DMS153 (cell line): ENCODE measurements at places on chromosomes 16 and 17.

DNA sequence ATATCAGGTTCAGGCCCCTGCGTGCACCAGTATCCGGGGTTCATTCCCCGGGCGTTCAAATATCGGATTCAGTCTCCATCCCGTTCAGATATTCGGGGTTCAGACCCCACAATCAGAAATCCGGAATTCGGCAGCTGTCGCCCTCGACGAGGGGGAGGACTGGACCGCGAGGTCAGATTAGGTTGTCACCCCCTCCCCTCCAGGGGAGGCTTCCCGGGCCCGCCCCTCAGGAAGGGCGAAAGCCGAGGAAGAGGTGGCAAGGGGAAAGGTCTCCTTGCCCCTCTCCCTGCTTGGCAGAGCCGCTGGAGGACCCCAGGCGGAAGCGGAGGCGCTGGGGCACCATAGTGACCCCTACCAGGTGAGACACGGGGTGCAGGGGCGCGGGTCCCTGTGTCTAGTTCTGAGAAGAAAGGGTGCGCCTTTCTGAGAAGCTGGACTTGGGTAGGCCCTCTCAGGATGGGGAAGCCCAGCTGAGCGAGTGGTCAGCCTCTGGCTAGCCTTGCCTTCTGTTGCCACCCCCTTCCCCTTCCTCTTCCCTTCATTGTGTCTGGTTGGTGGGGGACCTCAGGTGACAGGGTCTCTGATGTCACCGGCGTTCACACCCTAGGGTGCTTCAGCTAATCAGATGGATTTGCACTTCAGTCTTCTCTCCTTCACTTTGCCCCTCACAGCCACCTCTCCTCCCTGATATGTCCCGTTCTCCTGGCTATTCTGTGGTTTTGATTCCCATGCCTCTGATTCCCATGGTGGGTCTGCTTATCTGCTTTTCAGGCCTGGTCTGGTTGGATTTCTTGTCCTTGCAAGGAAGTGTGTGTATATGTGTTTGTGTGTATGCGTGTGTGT lies 844 bp downstream of the TAOK2 start:
- no peak for DNase-seq

DNA sequence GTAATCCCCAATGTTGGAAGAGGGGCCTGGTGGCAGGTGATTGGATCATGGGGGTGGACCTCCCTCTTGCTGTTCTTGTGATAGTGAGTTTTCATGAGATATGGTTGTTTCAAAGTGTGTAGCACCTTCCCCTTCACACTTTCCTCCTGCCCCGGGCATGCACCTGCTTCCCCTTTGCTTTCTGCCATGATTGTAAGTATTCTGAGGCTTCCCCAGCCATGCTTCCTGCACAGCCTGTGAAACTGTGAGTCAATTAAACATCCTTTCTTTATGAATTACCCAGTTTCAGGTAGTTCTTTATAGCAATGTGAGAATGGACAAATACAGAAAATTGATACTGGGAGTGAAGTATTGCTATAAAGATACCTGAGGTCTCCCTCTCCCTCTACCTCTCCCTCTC lies 29.4 kb downstream of the RNF112 start:
- no peak for DNase-seq

GRCh38 chr16:11614587-11615175 lies 28.0 kb upstream of the LITAF start:
- DNase-seq, result no peak

DNA sequence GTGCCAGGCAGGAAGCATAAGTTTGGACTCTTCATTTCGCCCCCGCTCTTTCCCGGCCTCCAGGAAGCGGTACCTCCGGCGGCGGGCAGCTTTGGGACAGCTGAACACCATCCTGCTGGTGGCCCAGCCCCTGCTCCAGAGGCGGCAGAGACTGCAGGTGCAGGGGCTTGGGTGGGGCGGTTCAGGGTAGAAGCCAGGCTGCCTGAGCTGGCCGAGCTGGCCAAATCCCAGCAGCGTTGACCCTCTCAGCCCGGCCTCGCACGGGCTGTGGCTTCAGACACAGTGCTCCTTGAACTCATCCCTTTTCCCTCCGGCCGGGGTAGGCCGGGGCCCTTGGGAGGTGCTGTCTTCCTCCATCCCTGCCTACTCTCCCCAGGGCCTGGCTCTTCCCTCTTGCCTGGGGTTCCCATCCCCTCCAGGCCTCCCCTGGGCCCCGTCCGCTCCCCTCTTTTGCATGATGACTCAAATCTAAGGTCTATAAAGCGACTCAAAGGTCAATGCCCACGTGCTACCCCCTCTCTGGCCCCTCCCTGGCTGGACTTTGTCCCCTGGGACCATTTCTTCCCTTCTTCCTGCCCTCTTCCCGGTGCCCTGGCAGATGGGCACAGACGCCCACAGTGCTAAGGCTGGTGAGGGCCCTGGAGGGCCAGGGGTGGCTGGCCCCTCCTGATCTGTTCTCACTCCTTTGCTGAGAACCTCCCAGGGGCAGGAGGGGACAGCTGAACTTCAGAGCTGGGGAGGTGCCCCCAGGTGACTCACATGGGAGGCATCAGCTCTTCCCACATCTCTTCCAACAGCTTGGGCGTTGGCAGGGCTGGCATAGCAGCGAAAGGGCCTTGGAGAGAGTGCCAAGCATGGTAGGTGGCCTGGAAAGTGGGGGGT lies 22.7 kb downstream of the MYO15B start:
- DNase-seq, result no peak

- peak; percentile 43 for DNase-seq
Observed at GRCh38 chr17:17684906-17685774, 3.9 kb downstream of the RAI1 start.

DNA sequence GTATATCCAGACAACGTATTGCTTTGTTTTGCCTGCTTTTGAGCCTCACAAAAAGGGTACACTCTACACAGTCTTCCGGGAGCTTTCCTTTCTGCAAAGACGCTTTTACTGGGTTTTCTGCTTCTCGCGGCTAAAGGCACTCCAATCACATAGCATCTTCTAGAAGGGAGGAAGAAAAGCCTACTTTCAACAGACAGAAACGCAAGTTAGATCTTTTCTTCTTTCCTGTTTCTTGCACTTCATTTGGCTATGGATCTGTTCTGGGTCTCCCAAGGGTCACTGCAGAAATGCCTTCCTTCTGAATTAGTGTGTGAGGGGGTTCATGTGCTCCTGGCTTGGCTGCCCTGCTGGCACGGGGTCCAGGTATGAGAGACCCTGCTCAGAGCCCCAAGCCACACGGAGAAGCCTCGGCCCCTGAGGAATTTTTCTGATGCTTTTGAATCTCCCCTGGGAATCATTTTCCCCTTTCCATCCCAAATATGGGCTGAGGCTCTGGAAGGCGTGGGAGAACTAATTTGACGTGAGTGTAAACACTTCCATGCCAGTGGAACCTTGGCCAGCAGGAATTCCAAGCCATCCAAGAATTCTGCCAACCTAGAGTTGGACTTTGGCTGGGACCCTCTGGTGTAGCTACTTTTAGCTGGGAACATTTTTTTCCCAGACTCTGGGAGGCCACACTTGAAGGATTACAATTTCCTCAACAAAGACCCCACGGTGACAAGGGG lies 49.6 kb upstream of the NKD1 start:
- DNase-seq, result no peak

DNA sequence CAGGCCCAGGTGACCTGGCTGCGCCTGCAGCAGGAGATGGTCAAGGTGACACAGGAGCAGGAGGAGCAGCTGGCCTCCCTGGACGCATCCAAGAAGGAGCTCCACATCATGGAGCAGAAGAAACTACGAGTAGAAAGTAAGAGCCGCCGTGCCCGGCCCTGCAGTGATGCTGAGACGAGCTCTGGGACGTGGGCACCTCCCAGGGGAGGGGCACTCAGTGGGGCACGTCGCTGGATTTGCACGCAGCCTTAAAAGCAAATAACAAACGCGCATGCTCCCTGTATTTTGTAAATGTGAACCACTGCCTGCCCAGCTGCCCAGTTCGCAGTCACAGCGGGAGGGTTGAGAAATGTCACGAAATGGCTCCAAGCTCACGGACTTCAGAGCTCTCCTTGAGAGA lies 15.3 kb upstream of the GAA start:
- peak; percentile 27 for DNase-seq

- no peak for DNase-seq
Observed at GRCh38 chr17:47844814-47845715, 4.0 kb upstream of the SCRN2 start.

GRCh38 chr17:17150448-17150800 lies 55.7 kb downstream of the PLD6 start:
- no peak for DNase-seq

- DNase-seq, result no peak
Observed at GRCh38 chr17:2684549-2684948, 27.0 kb downstream of the CLUH start.

DNA sequence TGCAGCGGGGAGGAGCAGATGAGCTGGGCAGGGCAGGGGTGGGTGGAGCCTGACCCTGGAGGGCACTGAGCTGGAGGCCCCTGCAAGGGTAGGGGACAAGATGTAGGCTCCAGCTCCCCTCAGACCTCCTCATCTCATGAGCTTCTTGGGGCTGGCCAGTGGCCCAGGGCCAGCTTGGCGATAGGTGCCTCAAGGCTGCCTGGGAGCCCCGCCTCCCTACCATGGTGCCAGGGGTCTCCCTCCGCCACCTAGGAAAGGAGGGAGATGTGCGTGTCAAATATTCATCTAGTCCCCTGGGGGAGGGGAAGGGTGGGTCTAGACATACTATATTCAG lies 3.9 kb downstream of the HIRIP3 start:
- DNase-seq, result no peak

GRCh38 chr16:87216148-87216840 lies 100.9 kb downstream of the C16orf95 start:
- DNase-seq, result no peak

GRCh38 chr16:84712138-84712671 lies 12.4 kb downstream of the USP10 start:
- DNase-seq, result no peak

DNA sequence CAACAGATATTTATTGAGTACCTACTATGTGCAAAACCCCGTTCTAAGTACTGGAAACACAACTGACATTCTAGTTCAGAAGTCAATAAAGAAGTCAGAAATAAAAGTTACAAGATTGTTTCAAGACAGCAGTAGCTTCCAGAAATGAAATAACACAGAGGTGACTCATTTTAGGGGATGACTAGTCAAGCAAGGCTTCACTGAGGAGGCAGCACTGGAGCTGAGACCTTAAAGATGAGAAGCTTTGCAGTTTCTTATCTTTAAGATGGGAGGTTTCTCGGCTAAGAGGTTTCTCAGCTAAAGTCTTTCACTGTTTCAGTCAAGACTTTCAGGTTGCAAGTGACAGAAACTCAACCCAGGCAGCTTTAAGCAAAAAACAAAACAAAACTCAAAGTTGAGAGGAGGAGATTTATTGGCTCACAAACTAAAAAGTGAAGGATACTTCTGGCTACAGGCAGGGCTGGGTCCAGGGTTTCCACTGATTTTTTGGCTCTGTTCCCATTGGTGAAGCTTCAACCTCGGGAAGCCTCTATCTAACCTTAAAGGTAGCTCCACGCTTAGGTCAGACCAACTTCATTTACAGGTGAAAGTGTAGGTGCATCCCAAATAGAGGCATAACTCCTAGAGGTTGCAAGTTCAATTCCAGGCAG lies 7.4 kb upstream of the MMP2 start:
- DNase-seq, result no peak

GRCh38 chr17:61149862-61150362 lies 249.7 kb upstream of the TBX2 start:
- DNase-seq, result peak; percentile 77
